ENCODE measurements at places on chromosomes 11 and 22.
A peak's percentile ranks its signal among the peaks of the same experiment; 100 is the strongest.

DNA sequence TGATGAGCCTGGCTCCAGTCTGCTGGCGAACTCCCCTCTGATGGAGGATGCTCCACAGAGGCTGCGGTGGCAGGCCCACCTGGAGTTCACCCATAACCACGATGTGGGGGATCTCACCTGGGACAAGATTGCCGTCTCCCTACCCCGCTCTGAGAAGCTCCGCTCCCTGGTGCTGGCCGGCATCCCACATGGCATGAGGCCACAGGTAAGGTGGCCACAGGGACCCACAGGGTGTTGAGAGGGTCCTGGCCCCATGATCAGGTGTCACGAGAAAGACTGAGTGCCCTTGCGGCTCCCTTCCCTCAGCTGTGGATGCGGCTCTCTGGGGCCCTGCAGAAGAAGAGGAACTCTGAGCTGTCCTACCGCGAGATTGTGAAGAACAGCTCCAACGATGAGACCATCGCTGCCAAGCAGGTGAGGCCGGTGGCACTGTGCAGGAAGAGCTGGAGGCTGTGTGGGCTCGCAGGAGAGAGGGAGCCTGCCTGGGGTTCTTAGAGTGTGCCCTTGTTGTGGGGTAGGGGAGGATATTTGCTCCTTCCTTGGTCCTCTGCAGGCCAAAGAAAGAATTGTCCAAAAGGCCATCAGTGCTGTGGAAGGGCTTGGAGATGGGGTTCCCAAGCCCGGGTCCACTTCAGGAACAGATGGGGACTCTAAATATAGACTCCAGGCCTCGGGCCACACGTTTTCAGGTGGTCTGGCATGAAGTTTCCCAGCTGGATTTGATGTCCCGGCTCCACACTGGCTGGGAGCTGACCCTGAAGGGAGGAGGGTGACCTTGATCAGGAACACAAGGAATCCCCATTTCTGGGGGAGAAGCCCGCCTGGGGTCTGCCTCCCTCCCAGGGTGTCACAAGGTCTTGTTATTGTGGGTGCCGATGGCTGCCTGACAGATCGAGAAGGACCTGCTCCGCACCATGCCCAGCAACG is 34.1 kb downstream of the SGSM3 start:
- no peak for DNase-seq

DNA sequence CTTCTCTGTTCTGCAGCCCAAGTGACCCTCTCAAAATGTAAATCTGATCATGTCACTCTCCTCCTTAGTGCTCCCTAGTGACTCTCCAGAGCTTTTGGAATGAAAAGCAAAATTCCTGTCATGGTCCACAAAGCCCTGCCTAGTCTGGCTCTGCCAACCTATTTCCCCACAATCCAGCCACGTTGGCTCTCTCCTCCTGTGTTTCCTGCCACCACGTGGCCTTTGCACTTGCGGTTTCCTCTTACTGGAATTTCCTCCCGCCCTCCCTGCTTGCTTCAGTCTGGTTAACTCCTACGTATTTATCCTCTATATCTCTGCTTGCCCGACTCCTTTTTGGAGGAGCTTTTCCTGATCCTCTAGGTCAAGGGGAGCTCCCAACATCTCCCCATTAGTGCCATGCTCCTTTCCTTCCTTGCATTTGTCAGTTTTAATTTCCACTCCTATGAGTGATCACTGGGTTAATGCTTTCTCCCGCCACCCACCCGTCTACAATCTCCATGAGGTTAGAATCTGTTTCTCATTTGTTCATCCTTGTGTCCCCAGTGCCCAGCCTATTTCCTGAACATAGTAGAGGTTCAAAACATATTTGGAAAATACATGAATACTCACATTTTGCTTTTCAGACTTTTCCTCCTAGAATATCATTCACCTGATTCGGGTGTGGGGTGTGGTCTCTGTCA is 11.5 kb downstream of the NNMT start:
- DNase-seq: peak; percentile 16

DNA sequence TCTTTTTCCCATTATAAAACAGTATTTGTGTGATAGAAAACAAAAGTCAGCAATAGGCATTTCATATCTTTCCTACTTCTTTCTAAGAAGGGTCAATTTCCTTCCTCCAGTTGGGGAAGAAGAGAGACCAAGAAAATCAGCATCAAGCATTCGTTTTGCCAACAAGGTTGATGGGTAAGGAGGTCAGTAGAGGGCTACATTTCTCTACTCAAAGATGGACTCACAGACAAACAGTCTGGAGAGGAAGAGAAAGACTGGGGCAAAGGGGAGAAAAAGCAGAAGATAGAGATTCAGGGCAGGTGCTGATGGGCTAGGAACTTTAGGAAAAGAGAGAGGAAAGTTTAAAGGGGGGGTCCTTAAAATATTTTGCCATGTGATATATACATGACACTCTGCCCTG is 8.6 kb upstream of the MTNR1B start:
- DNase-seq: no peak

DNA sequence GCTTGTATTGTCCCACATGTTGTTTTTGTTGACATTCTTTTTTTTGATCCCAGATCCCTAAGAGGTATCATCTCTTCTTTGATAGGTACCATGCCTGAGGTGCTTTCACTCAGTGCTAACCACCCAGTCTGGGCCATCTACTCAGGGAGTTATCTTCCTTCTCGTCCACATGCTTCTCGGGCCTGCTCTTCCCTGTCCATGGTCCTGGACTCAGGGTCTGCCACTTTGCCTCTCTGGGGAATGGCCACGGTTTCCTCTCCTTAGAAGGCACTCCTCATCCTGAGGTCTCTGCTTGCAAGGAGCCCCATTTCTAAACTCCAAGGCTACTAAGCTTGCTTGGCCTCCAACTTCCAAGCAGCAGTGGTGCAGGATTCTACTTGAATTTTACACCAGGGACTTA is 227.0 kb upstream of the NCAM1 start:
- no peak for DNase-seq
